GM13977 (cell line): ENCODE measurements at places on chromosomes 4 and X.

GRCh38 chr4:145792429-145792828 is 112.5 kb downstream of the C4orf51 start:
- no peak for DNase-seq

DNA sequence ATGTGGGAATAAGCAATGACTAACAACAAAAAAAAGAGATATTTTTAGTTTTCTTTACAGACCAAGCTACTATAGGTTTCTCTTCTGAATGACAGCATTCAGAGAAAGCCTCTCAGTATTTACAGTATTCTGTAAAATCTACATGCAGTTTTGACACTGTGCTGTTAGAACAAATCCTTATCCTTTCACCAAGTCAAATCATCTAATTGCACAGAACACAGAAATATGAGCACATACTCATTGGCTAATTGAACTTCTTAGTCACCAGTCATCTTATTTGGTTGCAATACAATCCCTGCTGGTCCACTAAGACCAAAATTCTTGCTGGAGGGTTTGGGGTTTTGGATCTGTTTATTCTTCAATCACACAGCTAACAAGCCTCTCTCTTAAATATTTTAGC is 5.7 kb downstream of the ACOT9 start:
- DNase-seq, result no peak

GRCh38 chr4:164192844-164193243 is 561.1 kb upstream of the SMIM31 start:
- no peak for DNase-seq

DNA sequence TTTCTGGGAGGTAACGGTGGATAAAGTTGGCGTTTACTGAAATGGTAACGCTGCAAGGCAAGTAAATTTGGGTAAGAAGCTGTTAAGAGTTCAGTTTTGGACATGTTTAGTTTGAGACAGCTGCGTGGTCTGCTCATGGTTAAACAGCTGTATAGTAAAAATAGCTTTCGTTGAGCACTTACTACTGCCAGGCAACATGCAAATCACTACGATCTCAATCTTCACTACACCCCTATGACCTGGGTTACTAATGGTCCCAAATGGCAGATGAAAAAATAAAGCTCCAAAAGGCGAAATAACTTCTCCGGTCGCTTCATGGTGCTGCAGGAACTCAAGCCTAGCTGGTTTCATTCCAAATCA is 22.2 kb downstream of the FABP2 start:
- DNase-seq, result peak; percentile 49

GRCh38 chr4:186644737-186645261 is 78.9 kb downstream of the FAT1 start:
- no peak for DNase-seq

GRCh38 chrX:38220024-38220414 is 652 bp downstream of the SRPX start:
- peak; percentile 24 for DNase-seq

- no peak for DNase-seq
Observed at GRCh38 chrX:49233176-49233575, at the start of gene CACNA1F. CACNA1F (minus strand) TSS chrX:49233340; CDS start chrX:49233309, 31 bp downstream.

- no peak for DNase-seq
Observed at GRCh38 chr4:41454423-41454822, 83.5 kb upstream of the LIMCH1 start.

DNA sequence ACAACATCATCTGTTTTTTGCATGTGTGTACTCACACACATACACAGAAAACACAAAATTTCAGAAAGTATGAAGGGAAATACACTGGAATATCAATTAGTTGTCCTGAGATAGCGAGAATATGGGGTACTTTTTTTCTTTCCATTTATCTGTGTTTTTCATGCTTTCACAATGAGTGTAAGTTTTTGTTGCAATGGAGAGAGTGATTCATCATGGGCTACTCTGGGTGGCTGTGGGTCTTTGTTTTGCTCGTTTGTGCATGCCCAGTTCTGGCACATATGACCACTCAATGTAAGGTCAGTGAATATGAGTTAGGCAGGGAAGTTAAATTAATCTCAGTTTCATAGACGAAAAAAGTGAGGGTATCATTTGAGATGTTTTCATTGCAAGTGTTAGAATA is 26.9 kb downstream of the XK start:
- DNase-seq, result no peak

GRCh38 chr4:163808011-163808410 is 313.5 kb downstream of the TMA16 start:
- no peak for DNase-seq

GRCh38 chr4:189500970-189501369 is 439.7 kb upstream of the FRG1 start:
- no peak for DNase-seq

DNA sequence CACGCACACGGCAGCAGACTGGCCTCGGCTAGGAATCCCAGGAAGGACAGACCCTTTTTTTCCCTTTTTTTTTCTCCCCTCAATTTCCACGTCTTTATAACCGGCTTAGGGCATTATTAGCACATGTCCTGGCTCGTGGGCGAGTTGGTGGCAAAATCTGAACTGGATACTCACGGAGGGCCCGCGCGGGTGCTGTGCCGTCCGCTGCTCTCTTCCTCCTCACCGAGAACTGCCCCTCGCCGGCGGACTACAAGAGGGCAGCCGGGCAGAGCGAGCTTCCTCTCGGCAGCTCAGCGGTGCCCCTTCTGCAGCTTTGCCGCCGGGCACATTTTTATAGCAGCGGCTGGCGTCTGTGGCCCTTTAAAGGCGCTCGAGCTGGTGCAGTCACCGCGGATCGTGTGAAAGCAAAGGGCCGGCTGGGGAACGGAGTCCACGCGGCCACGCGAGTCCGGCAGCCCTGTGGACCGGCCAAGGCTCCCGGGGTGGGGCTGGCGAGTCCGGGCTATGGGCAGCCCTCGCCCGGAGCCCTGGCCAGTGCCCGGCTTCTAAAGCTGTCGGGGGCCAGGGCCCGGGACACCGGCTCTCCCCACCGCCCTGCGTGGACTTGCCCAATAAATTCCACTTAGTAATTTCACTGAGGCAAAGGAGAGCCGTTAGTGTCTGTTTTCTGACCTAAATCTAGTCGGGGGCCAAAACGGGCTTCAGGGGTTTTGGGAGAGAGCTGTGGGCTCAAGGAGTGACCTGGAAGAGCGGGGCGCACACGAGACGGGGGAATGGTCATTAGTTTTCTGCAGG is 1.3 kb upstream of the CITED1 start:
- peak; percentile 67 for DNase-seq

DNA sequence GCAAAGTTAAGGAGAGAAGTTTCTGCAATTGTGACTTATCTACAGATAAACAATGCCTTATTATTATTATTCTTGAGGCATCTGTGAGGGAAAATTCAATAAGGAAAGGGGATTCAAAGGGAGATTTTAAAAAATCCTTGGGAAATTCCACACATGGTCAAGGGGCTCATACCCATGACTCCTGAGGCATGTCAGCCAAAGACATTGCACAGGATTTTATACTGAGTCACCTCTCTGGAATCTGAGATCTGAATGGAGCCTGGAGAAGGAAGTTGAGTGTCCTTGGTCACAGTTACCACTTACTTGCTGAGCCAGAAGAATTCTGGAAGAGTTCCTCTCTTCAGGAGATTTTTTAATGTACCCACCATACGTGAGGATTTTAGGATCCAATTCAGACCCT is 14.4 kb upstream of the CXCL8 start:
- DNase-seq, result no peak

DNA sequence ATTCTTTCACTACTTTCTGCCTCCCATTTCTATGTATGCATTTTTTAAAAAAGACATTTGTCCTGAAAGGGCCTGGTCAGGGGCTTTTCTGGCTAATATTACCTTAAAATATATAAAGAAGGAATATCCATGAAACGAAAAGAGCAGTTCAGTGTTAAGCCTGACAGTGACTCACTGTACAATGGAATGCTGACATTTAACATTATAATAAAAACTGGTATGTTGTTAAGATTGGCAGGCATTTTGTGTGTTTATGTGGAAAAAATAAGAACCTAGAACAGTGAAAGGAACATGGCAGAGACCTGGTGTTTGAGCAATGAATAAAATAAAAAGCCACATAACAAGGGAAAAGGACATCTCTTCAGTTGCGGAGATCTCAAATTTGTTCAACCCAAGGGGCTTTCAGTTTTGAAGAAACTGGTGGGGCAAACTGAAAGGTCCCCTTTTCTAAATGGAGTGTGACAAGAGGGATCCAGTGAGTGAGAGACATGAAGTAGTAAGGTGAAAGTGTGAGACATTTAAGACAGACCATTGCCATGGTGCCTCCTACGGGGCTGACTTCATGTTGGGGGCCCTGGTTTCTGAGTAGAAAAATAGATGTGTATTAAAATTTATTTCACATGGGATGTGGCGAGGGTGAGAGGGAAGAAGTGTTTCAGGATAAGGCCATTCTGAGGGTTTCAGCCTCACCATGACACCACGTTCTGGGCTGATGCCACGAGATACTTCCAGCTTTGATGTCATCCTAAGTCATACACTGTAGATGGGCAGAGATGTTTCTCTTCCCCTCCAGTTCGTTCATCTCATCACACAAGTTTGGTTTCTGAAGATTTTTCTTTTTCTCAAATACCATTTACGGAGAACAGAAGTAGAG is 324.9 kb downstream of the PPP3CA start:
- DNase-seq, result no peak

DNA sequence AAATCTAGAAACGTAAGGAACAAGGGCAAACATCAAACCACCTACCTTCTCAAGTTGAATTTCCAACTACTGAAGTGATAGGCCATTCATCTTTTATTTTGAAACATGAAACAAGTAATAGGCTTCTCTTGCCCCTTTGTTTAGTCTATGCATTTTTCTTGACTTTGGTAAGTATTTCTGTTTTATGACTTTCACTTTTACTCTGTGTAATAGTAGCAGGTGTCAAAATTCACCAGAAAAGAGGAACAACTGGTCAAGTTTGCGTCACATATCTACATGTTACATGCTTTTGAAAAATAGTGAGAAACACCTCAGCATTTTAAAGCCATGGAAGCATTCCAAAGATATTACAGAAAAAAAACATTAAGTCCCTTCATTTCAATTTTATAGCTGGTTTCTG is 157.1 kb upstream of the FTHL17 start:
- peak; percentile 32 for DNase-seq

- DNase-seq, result no peak
Observed at GRCh38 chr4:175947117-175947722, 118.4 kb upstream of the WDR17 start.

GRCh38 chrX:119477812-119478232 is 9.6 kb downstream of the SLC25A5 start:
- no peak for DNase-seq

- DNase-seq, result no peak
Observed at GRCh38 chr4:86178211-86178610, 181.6 kb downstream of the MAPK10 start.

GRCh38 chrX:47707031-47707780 is 48.2 kb upstream of the UXT start:
- DNase-seq, result no peak

DNA sequence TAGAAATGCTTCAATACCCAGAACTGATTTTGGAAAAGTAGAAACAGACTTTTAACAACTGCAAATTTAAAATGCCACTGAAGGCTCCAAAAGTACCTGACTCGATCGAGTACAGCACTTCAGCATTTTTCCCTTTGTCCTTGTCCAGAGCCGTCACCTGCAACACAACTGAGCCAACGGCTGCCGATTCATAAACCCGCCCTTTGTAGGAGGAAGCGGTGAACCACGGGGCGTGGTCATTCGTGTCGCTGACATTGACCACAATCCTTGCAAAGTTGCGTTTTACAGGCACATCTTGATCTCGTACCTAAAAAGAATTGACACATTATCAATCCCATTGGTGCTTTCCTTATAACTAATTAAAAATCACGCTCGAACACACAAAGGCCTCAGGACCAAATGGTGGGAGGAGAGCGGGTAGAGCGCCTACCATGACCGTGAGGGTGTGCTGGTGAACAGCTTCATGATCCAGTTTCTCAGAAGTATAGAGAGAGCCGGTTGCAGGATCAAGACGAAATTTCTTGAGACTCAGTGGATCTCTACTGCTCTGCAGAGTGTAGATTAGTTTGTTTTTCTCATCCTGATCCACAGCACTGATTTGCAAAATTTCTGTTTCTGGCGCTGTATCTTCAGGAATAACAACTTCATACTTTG is 72.8 kb upstream of the MTNR1A start:
- no peak for DNase-seq

- no peak for DNase-seq
Observed at GRCh38 chr4:158443731-158444130, 78.0 kb upstream of the RXFP1 start.

DNA sequence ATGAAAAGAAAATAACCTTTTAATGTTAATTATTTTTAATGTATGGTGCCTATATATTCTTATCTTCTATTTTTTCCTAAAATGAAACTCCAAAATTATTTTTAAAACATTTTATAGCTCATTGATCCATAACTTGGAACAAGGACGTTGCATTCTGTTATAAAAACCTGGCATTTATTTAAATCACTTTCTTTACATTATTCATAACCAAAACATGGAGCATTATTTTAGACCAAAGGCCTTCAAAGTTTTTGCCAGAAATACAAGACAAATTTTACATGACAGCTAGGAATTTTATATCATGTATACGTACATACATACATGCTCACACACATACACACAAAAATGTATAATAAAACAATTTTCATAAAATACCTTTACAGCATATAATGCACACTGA is 259.8 kb downstream of the QDPR start:
- no peak for DNase-seq

DNA sequence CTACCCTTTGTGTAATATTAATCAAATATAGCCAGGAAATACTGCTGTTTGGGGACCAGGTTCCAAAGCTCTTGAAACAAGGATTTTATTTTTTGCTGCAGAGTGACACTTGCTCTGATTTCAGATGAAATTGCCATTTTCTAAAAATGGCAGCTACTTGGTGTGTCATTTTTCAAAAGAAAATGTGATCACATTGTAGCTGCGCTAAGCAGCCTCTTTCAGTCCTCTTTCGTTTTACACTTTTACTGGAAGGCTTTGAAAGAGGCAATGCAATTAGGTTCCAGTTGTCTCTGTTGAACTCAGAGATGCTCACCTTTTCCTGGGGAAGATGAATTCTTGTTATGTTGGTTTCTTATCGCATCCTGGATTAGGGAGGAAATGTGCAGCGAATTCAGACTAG is 85.1 kb downstream of the CT47B1 start:
- DNase-seq, result no peak

DNA sequence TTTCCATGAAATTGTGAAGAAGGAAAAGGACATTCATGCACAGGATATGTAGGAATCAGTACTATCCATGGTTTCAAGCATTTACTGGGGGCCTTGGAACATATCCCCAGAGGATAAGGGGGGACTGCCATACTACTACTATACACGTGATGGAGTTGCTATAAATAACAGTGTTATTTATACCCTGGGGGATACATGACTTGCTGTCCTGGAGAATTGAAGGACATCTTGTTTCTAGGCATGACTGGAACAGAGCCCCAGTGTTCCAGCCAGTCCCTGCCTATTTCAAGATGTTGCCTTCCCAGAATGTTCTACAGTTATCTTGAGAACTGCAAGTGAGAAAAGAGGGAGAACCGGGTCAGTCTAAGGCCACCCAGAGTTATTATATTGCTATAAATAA is 39.6 kb upstream of the ZNF81 start:
- DNase-seq, result no peak

- DNase-seq, result no peak
Observed at GRCh38 chr4:88147799-88148217, 10.6 kb downstream of the ABCG2 start.

GRCh38 chr4:176789955-176790354 is 2.8 kb downstream of the VEGFC start:
- DNase-seq, result peak; percentile 73
